ENCODE measurements at places on chromosomes 12 and 14. TPM values are rescaled to one million over a fixed set of nuclear protein-coding genes. Genes with fewer than 3 reads are reported as not detected.

The RTN1 gene
- total RNA-seq, result not detected

The PALS1 gene
- total RNA-seq, result 10.2 TPM

The GALNT6 gene
- total RNA-seq, result 30.0 TPM

- no peak for DNase-seq
- peaks cover 4% of the 10 kb centered on the region for H3K36me3 ChIP-seq
- H3K4me1 ChIP-seq, result peaks cover 28% of the 10 kb centered on the region
These were observed 758.0 kb downstream of the BCL11B start for GRCh38 chr14:98514016-98514415.

DNA sequence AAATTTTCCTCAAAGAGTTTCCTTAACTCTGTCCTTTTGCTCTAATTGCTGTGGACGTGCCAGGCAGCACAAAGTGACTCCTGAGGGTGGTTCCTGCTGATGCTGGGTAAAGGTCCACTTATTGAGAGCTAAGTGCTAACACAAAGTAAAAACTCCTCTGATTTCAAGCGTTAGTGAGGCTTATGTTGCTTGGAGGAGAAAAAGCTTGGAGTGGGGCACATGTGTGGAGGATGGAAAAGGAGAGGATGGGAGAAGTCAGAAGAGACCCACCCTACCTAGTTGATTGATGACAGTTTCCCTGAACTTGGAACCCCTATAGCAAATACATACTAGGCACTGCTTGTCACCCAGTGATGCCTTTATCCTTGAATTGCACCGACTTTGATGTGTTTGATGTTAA lies 10.1 kb upstream of the SLC11A2 start:
- no peaks in the 10 kb centered on the region for H3K36me3 ChIP-seq
- no peaks in the 10 kb centered on the region for H3K27me3 ChIP-seq
- H3K4me3 ChIP-seq, result no peak overlapping the region
- H3K27ac ChIP-seq, result no peak overlapping the region
- DNase-seq, result no peak

DNA sequence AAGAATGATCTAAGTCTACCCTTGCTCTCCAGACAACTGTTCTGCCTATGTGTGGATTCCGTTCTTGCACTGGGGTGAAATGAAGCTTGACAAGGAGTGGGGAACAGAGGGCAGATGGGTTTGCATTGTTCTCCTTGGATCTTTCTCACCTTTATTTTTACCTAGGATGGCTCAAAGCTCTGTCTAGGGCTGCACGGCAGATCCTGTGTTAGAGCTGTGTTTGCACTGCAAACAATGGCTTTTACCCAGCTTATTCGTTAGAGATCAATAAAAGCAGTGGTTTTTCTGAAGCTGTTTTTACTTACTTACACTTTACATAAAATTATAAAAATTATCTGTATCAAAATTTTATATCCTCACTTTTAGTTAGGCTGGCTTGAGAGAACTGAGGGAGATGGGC lies 105.1 kb downstream of the LRIG3 start:
- H3K36me3 ChIP-seq, result no peaks in the 10 kb centered on the region
- H3K4me3 ChIP-seq, result no peak overlapping the region
- no peak overlapping the region for H3K27ac ChIP-seq
- DNase-seq, result no peak

DNA sequence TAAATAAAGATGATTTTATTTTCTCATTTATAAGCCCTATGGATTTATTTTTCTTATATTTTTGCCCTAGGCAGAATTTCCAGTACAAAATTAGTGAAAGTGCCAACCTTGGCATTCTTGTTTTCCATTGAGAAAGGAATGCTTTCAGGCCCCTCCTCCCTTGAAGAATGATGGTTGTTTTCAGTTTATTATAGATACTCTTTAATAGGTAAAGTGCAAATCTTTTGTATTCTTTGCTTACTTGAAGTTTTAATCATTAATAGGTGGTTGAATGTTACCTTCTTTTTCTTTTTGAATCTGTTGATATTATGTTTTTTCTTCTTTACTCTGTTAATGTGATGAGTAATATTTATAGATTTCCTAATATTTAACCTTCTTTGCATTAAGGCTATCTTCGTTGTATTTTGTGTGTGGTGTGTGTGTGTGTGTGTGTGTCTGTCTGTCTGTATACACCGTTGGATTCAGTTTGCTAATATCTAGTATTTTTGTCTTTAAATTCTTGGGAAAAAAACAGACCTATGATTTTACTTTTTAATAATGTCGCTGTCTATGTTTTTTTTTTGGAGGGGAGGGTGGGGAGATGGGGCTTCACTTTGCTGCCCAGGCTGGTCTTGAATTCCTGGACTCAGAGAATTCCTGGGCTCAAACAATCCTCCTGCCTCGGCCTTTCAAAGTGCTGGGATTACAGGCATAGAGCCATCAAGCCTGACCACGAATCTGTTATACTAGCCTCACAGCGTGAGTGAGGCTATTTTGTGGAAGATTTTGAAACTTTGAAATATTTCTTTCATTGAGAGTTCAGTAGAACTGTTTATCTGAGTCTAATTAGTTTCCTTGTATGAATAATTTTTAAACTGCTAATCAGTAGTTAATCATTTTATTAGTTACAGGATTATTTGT lies 13.5 kb downstream of the SRGAP1 start:
- H3K4me3 ChIP-seq, result no peak overlapping the region
- no peaks in the 10 kb centered on the region for H3K4me1 ChIP-seq
- DNase-seq, result no peak
- no peaks in the 10 kb centered on the region for H3K36me3 ChIP-seq
- H3K27me3 ChIP-seq, result peaks cover 8% of the 10 kb centered on the region

- no peak for DNase-seq
- no peak overlapping the region for H3K27ac ChIP-seq
- H3K4me1 ChIP-seq, result no peaks in the 10 kb centered on the region
- peaks cover 2% of the 10 kb centered on the region for H3K27me3 ChIP-seq
These were observed 21.3 kb downstream of the IL31 start for GRCh38 chr12:122152754-122153153.

- no peak for DNase-seq
- H3K27ac ChIP-seq, result peak overlapping the region; percentile 70
These were observed 41.0 kb upstream of the FOXJ2 start for GRCh38 chr12:7991535-7991934.

DNA sequence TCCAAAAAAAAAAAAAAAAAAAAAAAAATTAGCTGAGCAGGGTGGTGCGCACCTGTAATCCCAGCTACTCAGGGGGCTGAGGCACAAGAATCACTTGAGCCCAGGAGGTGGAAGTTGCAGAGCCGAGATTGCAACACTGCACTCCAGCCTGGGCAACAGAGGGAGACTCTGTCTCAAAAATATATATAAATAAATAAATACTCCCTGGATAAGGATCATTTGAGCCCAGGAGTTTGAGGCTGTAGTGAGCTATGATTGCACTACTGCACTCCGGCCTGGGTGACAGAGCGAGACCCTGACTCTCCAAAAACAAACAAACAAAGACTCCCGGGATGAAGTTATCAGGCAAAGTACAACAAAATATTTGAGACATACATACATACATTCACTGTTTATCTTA lies 3.3 kb upstream of the NAA25 start:
- no peak overlapping the region for H3K4me3 ChIP-seq
- H3K36me3 ChIP-seq, result no peaks in the 10 kb centered on the region
- H3K4me1 ChIP-seq, result peaks cover 17% of the 10 kb centered on the region
- H3K27me3 ChIP-seq, result no peaks in the 10 kb centered on the region
- no peak overlapping the region for H3K27ac ChIP-seq
- no peak for DNase-seq

GRCh38 chr14:85897808-85898207 lies 367.9 kb downstream of the FLRT2 start:
- H3K4me3 ChIP-seq, result no peak overlapping the region
- H3K4me1 ChIP-seq, result no peaks in the 10 kb centered on the region
- DNase-seq, result no peak
- H3K27me3 ChIP-seq, result peaks cover 3% of the 10 kb centered on the region
- no peak overlapping the region for H3K27ac ChIP-seq

DNA sequence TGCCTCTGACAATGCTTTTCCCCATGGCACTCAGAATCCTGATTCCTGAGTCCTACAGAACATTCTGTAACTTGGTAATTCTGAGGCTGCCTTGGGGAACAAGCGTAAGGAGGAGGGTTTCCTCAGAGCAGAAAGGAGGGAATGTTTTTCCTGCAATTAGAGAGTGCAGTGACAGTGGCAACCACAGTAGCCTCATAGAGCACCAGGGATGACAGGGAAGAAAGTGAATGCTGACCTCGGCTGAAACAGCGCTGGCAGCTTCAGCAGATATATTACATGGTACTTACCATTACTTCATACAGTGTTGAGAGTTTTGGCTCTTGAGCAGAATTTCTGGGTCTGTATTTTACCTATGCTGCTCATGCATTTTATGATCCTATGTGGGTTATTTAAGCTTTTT lies 757.1 kb downstream of the NRXN3 start:
- H3K4me1 ChIP-seq, result no peaks in the 10 kb centered on the region
- H3K36me3 ChIP-seq, result no peaks in the 10 kb centered on the region
- H3K27ac ChIP-seq, result no peak overlapping the region
- H3K27me3 ChIP-seq, result no peaks in the 10 kb centered on the region

DNA sequence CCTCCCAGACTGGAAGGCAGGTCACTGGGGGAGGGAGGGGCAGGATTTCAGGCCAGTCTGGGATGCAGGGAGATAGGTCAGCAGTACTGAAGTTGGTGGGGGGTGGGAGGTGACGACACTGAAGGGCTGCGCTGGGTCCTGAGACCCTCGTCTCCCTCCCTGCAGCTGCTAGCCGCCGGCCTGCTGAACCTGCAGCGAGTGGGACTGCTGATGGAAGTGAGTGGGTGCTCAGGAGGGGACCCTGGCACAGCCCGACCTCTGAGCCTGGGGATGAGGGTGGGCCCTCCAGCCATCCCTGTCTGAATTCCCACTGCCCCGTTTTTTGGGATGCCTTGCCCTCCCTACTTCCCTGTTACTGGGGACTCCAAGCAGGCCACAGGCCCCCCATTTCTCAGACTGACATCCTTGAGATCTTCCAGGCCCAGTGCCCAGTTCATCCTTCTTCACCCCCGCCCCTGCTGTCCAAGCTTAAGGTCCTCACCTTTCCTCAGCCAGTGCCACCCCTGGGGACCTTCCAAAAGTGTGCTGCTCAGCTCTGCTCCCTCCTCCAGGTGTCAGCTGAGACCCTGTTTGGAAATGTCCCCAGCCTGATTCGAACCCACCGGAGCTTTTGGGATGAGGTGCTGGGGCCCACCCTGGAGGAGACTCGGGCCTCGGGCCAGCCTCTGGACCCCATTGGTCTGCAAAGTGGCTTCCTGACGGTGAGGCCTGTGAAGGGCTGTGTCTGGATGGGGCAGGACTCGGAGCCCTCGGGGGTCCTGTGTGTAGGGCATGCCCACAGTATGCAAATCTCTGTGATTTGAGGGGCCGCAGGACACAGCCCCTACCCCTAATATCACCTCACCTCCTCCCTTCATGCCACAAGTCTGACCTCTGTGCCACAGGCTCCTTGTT lies 5.5 kb downstream of the PLEKHG6 start:
- peak overlapping the region; percentile 17 for H3K27ac ChIP-seq
- H3K4me1 ChIP-seq, result peaks cover 25% of the 10 kb centered on the region
- peak; percentile 29 for DNase-seq
- H3K4me3 ChIP-seq, result no peak overlapping the region
- peaks cover 8% of the 10 kb centered on the region for H3K27me3 ChIP-seq

DNA sequence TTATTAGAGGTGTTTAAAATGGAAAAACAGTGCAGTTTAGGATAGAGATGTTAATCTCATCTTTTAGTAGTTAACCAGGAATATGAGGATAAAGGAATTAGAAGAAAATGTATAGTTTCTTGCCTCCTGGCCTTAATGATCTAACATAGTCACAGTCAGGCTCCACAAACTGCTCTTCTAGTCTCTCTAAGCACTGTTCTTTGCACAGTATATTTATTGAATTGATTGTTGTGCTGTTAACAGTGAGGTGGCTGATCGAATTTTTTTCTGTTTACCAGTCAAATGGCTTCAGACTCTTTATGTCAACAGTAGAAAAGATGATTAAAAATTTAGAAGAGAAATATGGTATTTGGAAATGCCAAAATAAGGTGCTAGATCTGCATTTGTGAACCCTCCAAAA lies 37.8 kb downstream of the ATF7IP start:
- no peak for DNase-seq
- peak overlapping the region; percentile 16 for H3K4me3 ChIP-seq

- no peak for DNase-seq
- no peaks in the 10 kb centered on the region for H3K36me3 ChIP-seq
- H3K27me3 ChIP-seq, result no peaks in the 10 kb centered on the region
- no peak overlapping the region for H3K4me3 ChIP-seq
- no peaks in the 10 kb centered on the region for H3K4me1 ChIP-seq
These were observed 224.3 kb upstream of the DCN start for GRCh38 chr12:91406920-91407341.

GRCh38 chr12:48126953-48127630 lies 7.9 kb downstream of the PFKM start:
- peak overlapping the region; percentile 10 for H3K27ac ChIP-seq
- H3K4me3 ChIP-seq, result no peak overlapping the region
- H3K36me3 ChIP-seq, result peaks cover 7% of the 10 kb centered on the region
